NCI-H2107 (cell line): ENCODE measurements at places on chromosomes 13 and 19.

GRCh38 chr19:10946958-10947657, 13.7 kb upstream of the SMARCA4 start:
- no peak for DNase-seq

DNA sequence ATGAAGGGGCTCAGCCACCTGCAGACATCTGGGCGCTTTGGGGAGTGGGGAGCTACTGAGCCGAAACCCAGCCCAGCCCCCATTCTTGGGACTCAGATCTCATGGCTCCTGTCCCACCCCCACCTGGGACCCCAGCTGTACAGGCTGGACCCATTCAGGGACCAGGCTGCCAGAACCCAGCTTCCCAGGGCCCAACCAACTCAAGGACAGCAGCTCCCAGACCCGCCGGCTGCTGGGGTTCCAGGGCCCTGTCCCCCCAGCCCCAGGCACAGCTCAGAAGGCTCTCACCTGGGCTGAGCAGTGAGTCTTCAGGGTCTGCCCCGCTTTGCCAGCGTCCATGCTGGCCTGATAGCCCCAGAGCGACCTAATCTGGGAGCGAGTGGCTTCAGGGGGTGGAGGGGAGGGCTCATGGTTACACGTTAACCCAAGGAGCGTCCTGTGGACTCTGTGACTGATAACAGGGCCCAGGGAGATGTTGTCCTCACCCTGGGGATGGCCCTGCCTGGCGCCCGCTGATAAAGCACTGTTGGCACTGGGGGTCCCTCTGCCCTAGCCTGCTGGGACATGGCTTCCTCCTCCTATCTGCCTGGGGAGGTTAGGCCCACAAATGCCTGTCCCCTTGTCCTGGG, at the start of gene TMEM86B:
Gene TMEM86B, minus strand, starts transcription at position 361 of the 629 bp plus-strand sequence. Its CDS starts 22 bp downstream, at position 339.
- no peak for DNase-seq

DNA sequence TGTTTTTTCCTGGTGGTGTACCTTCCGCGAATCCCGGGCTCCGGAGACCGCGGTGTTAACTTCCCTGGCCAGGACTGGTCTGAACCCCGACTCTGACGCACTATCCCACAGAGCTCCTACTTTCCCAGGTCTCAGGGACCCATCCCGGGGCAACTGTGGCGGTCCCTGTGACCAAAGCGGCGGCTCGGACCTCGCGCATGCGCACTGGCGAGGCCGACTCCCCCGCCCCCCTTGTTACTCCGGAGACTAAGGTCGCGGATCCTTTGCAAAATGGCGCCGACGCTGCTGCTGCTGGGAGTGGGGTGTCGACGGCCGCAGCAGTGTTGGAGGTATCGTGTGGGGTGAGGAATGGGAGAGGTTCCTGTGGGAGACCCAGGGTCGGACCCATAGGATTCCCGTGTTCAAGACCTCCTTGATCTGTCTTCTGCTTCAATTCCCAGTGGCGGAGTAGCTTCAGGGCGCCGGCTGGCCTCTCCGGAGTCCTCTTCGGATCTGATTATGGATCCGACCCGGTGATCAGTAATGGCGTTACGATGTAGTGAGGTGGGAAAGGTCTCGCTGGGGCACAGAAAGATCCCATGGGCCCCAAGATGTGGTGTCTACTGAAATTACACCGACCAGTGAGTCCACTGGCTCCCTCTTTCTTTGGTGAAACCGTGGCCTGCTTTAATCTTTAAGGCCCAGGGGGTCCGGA, 66.6 kb upstream of the ZNF527 start:
- no peak for DNase-seq

GRCh38 chr13:105442040-105442439, 1093.4 kb downstream of the EFNB2 start:
- DNase-seq = no peak

DNA sequence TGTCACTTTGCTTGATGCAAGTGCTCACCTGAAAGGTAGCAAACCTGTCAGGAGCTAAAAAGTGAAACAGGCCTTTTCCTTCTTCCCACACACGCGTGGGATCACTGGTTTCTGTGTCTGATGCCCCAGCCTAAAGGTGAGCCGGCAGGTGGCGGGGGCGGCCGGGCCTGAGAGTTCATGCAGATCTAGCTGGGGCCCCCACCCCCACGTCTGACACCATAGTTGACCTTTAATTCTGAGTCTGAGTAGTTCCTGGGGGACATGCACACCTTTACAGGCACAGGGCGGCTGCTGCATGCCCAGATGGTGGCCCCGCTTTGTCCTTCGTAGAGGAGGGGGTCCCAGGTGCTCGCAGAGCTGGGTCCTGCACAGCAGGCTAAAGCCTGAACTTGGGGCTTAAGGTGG, 345.3 kb downstream of the TEX29 start:
- no peak for DNase-seq

- no peak for DNase-seq
These were observed 666 bp downstream of the SAMD1 start for GRCh38 chr19:14089662-14090508.

- DNase-seq = no peak
These were observed 77.4 kb upstream of the SPATA13 start for GRCh38 chr13:24083141-24083540.

- DNase-seq = no peak
These were observed 51.6 kb downstream of the DNAJC15 start for GRCh38 chr13:43074824-43075510.

- no peak for DNase-seq
These were observed 14.3 kb downstream of the CRX start for GRCh38 chr19:47836038-47836437.

DNA sequence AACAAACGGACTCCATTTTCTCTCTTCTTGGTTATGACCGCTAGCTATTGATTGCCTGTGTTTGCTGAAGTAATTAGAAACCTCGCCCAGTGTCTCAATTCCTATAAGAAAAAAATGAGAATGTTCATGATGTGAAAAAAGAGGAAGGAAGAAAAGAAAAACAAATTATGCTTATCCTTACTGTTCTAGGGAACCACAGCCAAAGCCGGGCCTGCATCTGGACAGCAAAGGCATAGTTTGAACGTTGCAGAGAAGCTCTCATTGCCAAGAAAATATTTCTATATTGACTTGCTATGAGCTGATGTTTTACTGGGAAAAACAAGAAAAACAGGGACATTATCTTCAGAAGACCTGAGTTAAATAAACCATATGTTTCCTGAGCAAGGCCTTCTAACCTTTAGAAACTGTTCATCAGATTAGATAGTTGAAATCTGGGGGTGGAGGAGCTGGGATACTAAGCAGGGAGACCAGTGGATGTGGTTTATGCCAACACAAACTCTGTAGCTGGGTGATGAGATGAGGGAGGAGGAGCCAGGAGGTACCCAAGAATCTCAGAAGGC, 55.0 kb downstream of the EFNB2 start:
- DNase-seq = no peak

- DNase-seq = no peak
These were observed 5.0 kb downstream of the RNF113B start for GRCh38 chr13:98171900-98172589.

- DNase-seq = no peak
These were observed 512 bp downstream of the CC2D1A start for GRCh38 chr19:13906521-13906904.

DNA sequence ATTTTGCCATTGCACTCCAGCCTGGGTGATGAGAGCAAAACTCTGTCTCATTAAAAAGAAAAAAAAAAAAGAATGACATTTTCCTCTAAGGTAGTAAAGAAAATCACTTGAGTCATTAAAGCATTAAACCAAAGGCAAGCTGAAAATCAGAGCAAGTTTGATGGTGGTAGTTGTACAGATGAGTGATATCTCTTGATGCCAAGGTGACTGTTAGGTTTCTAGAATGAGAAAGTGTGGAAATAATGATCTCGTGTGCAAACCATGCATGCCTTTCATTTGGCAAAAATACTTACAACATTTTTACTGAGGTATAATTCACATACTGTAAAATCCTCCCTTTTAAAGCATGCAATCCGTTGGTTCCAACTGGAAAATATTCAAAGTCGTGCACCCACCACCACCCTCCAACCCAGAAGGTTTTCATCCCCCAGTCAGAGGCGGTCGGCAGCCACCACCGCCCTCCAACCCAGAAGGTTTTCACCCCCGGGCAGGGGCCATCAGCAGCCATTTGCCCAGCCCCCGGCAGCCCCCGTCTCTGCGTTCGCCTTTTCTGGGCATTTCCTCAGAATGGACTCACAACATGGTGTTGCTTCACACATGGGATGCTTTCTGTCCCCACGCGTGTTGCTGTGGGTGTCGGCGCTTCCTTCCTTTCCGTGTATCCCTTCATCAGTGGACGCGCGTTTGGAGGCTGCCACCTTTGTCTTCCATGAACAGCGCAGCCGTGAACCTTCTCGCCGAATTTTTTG, 90.2 kb downstream of the ATP11A start:
- no peak for DNase-seq

- DNase-seq = no peak
These were observed 3.0 kb downstream of the ZNF490 start for GRCh38 chr19:12607631-12608030.

GRCh38 chr13:20407759-20408158, 117.9 kb downstream of the CRYL1 start:
- no peak for DNase-seq

DNA sequence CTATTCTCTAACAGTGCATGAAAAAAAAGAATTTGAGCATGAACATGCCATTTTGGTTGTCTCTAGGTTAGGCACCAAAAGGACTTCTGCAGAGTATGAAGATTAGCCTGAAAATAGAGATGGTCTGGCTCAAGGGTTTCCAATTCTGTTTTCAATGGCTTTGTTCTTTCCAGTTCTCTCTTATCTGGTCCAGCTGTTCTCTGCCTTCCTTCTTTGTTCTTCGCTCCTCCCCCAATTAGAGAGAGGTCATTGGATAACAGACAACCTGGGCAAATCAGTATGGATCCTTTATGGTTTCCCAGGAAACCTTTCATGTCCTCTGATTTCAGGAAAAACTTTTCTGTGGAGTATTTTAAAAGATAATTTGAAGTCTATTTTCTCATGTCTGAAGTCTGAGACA, 623.4 kb downstream of the PCDH17 start:
- no peak for DNase-seq

GRCh38 chr19:42109896-42110295, 22.4 kb downstream of the POU2F2 start:
- DNase-seq = no peak

DNA sequence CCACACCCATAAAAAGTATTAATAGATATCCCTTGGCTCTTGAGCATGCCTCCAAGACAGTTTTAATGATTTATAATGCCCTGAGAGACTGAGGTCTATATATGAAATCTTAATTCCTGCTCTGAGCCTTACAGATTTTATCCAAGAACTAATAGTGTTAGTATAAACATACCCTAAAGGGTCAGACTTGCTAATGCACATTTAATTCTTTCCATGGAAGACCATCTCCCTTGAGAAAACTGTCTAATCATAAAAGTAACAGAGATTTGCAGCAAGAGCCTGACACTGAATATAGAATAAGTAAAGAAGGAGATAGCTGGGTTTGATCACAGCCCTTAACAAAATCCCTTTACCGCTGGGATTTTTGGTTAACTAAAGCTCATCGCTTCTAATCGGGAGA, 650.8 kb upstream of the KLF12 start:
- DNase-seq = no peak

DNA sequence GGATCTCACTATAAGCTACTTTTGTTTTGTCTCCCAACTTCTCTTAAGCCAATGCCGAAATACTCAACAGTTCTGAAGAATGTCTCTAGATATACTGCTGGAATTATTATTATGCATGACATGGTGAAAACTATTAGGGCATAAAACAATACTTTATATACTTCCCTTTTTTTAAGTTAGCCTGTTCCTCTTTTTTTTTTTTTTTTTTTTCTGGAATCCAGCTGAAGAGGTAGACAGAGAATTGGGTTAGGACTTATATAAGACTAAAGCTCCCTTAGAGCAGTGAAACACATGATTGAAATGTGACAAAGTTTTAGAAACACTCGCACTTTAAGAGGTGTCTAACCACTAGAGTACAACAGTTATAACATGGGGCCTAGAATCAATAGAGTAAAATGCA, 850.9 kb upstream of the PCDH9 start:
- no peak for DNase-seq

DNA sequence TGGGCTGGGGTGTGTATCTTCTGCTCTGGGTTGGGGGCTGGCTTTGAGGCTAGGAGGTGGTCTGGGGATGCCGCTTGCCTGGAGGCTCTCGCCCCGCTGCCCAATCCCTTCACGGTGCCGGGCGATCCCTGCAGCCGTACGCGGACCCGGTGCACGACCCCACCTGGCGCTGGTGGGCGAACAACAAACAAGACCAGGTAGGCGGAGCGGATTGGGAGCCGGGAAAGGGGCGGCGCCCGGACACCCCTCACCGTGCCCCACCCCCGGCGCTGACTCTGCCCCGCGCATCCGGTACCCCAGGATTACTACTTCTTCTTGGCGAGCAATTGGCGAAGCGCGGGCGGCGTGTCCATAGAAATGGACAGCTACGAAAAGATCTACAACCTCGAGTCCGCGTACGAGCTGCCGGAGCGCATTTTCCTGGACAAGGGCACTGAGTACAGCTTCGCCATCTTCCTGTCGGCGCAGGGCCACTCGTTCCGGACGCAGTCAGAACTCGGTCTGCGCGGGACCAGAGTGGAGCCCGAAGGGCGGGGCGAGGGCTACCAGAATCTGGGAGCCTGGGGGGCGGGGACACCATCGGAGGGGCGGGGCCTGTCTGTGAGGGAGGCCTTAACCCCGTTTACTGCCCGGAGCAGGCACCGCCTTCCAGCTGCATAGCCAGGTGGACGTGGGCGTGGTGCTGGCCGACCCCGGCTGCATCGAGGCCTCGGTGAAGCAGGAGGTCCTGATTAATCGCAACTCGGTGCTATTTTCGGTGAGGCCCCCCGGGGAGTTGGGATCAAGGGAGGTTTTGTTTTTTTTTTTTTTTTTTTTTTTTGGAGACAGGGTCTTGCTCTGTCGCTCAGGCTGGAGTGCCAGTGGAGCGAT, 12.1 kb upstream of the PSMD8 start:
- no peak for DNase-seq

DNA sequence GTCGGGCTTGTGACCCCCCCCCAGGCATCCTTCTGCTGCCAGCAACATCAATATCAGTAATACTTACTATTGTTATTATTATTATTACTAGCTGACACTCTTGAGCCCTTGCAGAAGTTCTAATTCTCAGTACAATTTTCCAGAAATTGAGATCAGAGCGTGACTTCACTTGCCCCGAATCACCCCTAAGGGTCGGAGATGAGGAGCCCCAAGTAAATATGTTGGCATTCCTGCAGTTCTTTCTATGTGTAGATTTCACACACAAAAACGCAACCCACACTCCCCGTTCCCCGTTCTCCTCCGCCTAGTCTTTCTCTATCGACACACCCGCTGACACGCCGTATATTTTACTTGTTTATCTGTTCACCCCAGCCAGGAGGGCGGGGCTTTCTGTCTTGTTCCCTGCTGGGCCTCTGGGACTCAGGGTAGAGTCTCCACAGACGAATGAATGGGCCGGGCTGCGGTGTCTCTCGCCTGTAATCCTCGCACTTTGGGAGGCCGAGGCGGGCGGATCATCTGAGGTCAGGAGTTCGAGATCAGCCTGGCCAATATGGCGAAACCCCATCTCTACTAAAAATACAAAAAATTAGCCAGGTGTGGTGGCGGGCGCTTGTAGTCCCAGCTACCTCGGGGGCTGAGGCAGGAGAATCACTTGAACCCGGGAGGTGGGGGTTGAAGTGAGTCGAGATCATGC, 14.7 kb downstream of the TLE5 start:
- peak; percentile 63 for DNase-seq

GRCh38 chr13:59962343-59962742, 201.4 kb downstream of the DIAPH3 start:
- no peak for DNase-seq
